Activated CD8-positive, alpha-beta memory T cell treated with anti-CD3 and anti-CD28 coated beads, Interleukin-2, amount 10 ng/mL, durations not matched to agents 7 days and 5 days (primary cell): ENCODE measurements at places on chromosomes 1 and 21.

DNA sequence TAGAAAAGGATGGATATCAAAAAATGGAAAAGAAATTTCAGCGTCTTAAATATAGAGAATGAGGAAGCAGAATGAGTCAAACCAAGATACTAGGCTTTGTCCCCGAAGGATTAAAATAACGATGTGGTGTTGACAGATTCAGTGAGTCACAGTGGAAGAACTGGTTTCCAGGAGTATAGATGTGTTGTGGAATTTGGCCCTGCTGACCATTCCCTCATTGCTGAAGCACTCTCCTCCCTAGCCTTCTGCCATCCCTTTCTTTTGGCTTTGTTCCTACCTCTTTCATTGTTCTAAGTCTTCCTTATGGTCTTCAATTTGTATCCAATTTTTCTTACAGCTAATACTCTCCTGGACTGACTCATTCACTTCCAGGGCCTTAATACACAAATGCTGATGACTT, 23.1 kb upstream of the USP25 start:
- DNase-seq: no peak

- DNase-seq: peak; percentile 49
These were observed 15.6 kb downstream of the TNNT2 start for GRCh38 chr1:201361652-201362504.

- peak; percentile 86 for DNase-seq
These were observed at the start of gene SYTL1 for GRCh38 chr1:27341525-27342252. SYTL1 (plus strand) TSS chr1:27342022; CDS start chr1:27345335, 3,313 bp downstream.

- DNase-seq: no peak
These were observed 28.7 kb downstream of the LYST start for GRCh38 chr1:235838021-235838420.

GRCh38 chr1:28790377-28791035, 21.5 kb upstream of the OPRD1 start:
- DNase-seq: no peak

- no peak for DNase-seq
These were observed 137.3 kb downstream of the SDCCAG8 start for GRCh38 chr1:243393096-243393495.

DNA sequence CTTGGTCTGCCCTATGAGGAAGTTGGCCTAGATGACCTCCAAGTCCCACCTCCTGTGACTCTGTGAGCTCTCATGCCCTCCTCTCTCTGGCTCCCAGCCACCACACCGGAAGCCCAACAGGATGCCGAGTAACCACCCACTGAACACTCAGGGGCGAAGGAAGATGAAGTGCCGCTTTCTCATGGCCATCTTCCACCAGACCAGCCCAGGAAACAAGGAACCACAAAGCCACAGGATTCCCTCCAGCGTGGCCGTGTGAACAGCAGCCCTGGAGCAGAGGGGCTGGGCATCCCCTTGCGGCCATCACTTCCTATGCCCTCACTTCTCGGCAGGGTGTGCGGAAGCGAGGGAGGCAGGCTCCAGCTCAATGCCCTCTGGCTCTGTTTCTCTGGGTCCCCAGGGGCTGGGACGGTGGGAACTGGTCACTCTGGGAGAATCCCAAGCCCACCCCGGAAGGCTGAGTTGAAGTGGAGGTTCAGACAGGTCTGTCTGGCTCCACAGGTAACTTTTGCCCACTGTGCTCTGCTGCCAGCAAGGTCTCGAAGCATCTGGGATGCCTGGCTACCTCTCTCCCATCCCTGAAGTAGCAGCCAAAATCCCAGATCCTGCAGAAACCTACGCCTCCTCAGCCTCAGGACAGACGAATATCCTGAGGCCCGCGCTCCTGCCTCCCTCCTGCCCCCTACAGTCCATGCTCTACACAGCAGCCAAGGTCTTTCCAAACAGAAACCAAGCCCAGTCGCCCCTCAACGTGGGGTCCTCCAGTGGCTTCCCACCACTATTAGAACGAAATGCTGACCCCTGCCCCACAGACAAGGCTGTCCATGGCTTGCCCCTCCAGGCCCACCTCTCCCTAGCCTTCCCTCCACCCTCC, 44.2 kb upstream of the ECE1 start:
- DNase-seq: peak; percentile 93

DNA sequence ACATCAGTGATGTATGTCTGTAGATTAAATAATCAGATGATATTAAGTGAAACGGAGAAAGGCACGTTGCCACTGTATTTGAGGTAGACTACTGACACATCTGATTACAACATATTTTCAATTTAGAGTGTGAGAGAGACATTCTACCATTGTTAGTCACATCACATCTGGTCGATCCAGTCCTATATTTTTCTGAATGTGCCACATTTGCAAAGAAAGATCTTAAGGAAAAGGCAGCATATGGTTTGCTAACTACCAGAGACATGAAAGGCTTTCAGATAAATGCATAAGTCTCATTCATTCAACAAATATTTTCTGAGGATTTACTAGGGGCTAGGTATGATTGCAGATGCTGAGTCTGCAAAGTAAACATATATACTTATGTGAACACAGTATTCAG, 114.3 kb upstream of the RUNX1 start:
- DNase-seq: no peak

GRCh38 chr1:99849413-99849743, 783 bp upstream of the AGL start:
- no peak for DNase-seq

DNA sequence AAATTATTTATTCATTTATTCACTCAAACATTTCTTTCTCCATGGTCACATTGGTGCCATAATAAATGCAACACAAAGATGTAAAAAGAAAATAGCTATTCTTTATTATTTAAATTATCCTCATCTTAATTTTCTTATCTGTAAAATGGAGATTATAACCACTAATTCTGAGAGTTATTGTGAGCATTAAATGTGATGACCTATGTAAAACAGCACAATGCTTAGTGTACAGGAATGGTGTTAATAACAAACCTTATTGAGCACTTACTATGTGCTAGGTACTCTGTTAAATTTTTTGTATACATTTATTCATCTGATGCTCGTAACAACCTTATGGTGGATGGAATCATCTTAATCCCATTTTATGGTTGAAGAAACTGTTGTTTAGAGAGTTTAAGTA, 84.6 kb downstream of the NTMT2 start:
- DNase-seq: no peak

GRCh38 chr1:101520302-101520701, 283.5 kb downstream of the S1PR1 start:
- DNase-seq: no peak

DNA sequence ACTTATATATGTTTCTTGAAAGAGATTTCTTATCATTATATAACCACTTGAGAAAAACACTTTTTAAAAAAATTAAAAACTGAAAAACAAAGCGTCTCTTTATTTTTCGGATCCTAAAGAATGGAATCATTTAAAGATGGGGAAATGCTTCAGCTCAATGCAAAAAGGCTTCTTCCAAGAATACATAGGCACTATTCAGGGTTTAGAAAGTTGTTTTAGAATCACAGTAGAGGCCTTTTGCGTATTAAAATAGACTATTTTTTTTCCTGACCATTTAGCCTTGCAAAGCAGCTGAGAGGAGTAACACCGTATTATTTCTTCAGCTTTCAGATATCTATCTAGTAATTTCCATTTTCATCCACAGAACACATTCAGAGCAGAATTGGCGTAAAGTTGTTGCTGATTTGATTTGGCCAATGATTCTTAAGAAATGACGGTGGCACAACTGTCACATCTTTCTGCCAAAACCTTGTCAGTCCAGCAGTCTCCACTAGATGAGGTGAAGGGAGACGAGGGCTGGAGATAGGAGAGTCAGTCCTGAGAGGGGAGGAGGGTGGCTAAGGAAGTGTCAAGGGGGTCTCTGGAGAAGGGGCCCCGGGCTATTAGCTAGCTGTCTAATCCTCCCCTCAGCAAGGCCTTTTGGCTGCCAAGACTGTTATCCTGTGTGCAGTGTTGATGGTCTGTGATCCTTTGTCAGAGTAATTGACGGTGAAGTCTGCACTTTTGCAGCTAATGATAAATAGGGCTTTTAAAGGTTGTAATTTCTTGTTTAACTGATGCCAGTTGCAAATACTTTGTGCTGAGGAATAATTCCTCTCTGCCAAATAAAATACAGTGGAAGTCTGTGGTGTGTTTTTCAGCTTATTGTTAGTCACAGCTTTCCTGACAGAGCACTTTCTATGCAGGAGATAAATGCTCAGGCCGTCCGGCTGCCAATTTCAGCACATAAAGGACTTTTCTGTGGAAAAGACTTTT, 34.7 kb downstream of the PRRX1 start:
- DNase-seq: no peak

GRCh38 chr21:19458295-19458694, 1054.7 kb upstream of the TMPRSS15 start:
- no peak for DNase-seq

GRCh38 chr21:43731891-43732711, 13.2 kb downstream of the PDXK start:
- no peak for DNase-seq

DNA sequence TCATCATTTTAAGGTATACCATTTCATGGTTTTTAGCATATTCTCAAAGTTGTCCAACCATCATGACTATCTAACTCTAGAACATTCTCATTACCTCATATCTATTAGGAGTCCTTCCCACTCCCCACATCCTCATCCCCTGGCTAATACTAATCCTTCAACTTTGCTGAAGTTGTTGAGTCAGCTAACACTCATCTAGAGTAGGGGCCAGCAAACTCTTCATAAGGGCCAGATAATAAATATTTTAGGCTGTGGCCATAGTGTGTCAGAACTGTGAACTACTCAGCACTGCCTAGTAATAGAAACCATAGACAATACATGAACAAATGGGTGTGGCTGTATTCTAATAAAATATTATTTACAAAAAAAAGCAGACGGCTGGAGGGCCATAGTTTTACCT, 43.0 kb downstream of the TOR3A start:
- DNase-seq: no peak

DNA sequence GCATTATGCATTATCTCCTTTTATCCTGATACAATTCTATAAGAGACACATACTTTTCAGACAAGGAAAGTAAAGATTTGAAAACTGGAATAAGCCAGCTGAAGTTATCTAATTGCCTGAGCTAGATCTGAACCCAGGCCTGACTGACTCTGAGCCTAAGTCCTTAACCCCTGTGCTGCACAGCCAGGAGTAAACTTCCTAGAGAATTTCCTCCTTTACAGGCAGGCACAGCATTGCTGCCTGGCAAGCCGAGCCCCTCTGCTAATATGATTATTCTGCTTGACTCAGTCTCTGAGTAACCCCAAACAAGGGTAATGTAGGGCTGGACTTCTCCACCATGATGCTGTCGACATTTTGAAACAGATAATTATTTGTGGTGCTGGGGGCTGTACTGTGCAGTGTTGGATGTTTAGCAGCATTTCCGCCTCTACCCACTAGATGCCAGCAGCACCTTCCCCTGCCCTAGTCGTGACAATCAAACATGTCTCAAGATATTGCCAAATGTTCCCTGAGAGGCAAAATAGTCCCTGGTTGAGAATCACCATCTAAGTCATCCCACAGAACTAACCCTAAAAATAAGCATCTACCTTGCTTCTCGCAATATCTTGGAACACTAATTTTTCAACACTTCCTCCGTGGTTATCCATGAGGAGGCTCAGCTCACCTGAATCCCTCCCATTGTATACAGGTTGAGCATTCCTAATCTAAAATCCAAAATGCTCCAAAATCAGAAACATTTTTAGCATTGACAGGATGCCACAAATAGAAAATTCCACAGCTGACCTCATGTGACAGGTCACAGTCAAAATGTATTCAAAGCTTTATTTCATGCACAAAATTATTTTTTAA, 18.5 kb downstream of the CAMK1G start:
- DNase-seq: peak; percentile 55

- peak; percentile 71 for DNase-seq
These were observed 29.1 kb downstream of the IL12RB2 start for GRCh38 chr1:67336783-67337182.
